Memory B cell (primary cell): ENCODE measurements at places on chromosomes 6 and 20.

GRCh38 chr6:41967312-41968287 is 26.0 kb upstream of the CCND3 start:
- DNase-seq: no peak
- H3K27ac ChIP-seq: no peak overlapping the region
- H3K36me3 ChIP-seq: peaks cover 11% of the 10 kb centered on the region
- no peak overlapping the region for H3K4me3 ChIP-seq
- H3K4me1 ChIP-seq: peaks cover 23% of the 10 kb centered on the region

DNA sequence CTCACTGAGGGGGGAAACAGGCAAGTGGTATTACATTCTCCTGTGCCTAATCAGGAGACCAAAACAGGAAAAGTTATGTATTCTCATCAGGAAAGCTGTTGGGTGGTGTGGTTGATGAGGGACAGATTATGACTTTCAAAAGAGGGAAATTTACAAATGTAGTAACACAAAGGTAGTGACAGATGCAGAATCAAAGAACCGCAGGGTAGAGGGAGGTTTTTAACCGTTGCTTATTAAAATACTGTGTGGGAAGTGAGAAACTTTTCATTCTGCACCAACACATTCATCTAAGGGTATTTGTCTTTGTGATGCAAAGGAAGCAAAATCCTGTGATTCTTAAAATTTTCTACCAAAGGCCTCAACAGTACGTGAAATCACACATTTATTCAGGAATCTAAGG is 288.2 kb upstream of the MAN1A1 start:
- H3K36me3 ChIP-seq: no peaks in the 10 kb centered on the region
- DNase-seq: no peak
- H3K4me3 ChIP-seq: no peak overlapping the region
- no peaks in the 10 kb centered on the region for H3K4me1 ChIP-seq
- H3K27me3 ChIP-seq: no peaks in the 10 kb centered on the region

DNA sequence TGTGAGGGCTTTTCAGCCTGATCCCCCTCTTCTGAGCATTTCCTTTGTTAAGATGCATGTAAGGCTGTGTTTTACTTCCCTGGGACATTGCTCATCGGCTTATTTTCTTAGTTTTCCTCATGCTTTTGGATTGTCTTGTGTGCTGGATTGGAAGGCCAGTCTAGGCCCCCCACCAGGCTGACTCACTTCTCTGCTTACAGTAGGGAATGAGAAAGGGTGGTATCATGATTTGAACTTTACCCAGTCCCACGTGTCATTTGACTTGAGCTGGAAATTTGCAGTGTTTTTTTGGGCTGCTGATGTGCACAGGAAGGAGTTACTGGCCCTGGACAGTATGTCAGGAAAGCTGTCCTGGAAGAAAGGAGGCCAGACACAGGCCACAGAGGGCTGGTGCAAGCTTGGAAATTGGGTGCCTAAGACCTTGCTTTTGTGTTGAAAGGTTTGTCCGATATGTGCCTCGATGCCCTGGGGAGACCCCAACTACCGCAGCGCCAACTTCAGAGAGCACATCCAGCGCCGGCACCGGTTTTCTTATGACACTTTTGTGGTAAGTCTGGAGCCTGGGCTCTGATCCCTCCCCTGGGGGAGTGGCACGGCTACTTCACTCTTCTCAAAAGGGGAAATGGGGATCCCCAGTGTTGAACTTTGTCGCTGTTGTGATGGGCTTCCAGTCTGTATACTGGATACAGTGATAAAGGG is 12.8 kb downstream of the RNF114 start:
- H3K4me1 ChIP-seq: no peaks in the 10 kb centered on the region
- H3K4me3 ChIP-seq: no peak overlapping the region
- no peak for DNase-seq
- H3K36me3 ChIP-seq: peaks cover 38% of the 10 kb centered on the region

- peaks cover 28% of the 10 kb centered on the region for H3K4me1 ChIP-seq
- no peak overlapping the region for H3K27ac ChIP-seq
- H3K27me3 ChIP-seq: no peaks in the 10 kb centered on the region
- H3K4me3 ChIP-seq: no peak overlapping the region
- peaks cover 36% of the 10 kb centered on the region for H3K36me3 ChIP-seq
Observed at GRCh38 chr6:71294121-71294523, 5.5 kb downstream of the OGFRL1 start.

DNA sequence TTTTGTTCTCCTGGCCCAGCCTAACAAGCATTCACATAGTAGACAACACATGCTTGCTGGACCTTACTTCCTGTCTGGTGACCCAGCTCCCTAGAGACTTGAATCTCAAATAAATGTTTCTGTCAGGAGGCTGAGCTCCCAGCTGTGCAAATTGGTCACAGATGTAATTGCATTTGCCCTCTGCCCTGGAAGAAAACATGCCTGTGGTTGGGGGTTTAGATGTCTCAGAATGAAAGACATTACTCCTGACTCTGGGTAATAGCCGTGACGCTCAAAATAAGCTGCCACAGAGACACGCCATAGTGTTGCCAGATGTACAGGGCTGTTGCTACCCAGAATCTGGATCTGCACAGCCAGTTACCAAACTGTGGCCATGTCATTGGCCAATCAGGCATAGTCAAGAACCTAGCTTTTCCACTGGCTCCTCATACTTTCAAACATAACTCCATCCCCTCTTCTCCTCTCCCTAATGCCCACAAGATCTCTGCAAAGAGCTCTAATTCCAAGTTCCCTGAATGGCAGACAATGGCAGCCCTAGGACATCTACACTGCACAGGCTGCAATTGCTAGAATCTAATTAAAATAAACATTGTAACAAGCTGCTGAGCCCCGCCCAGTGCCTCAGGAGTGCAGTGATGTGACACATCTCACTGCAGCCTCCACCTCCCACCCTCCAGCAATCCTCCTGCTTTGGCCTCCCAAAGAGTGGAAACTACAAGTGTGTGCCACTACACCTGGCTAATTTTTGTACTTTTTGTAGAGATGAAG is 32.8 kb upstream of the GMPR start:
- H3K36me3 ChIP-seq: no peaks in the 10 kb centered on the region
- H3K27ac ChIP-seq: peak overlapping the region; percentile 91
- H3K27me3 ChIP-seq: peaks cover 9% of the 10 kb centered on the region
- H3K4me3 ChIP-seq: peak overlapping the region; percentile 39
- peaks cover 15% of the 10 kb centered on the region for H3K4me1 ChIP-seq

- no peak overlapping the region for H3K27ac ChIP-seq
- H3K4me3 ChIP-seq: no peak overlapping the region
- no peaks in the 10 kb centered on the region for H3K4me1 ChIP-seq
- no peak for DNase-seq
- peaks cover 25% of the 10 kb centered on the region for H3K36me3 ChIP-seq
- H3K27me3 ChIP-seq: no peaks in the 10 kb centered on the region
Observed at GRCh38 chr6:41132254-41132653, 21.9 kb downstream of the TREML1 start.

- H3K36me3 ChIP-seq: peaks cover 22% of the 10 kb centered on the region
- H3K4me1 ChIP-seq: peaks cover 10% of the 10 kb centered on the region
- peak overlapping the region; percentile 99 for H3K27ac ChIP-seq
- peak overlapping the region; percentile 99 for H3K4me3 ChIP-seq
- peaks cover 2% of the 10 kb centered on the region for H3K27me3 ChIP-seq
- DNase-seq: no peak
Observed at GRCh38 chr20:43458422-43458924, 777 bp downstream of the SRSF6 start.

DNA sequence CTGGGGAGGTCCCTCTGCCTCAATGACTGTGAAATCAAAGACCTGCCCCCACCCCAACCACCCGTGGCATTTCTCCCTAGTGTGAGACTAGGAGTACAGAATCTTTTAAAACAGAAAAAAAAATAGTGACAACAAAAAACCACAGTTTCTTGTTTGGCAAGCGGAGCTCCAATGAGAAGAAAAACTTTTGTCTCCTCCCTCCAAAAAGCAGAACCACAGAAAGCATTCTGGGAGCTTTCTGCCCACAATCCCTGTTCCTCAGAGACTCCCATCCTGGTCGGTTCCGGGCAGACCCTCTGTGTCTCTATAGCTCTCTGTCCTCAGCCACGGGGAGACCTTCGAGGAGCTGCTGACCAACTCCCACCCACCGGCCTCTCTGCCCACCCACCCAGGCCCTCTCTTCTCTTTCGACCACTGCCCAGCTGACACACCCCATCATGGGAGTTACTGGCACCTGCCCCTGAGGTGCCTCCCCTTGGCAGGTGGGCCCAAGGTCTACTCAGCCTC is 4.9 kb downstream of the PREX1 start:
- no peaks in the 10 kb centered on the region for H3K27me3 ChIP-seq
- H3K4me3 ChIP-seq: peak overlapping the region; percentile 95
- H3K36me3 ChIP-seq: peaks cover 10% of the 10 kb centered on the region
- H3K27ac ChIP-seq: peak overlapping the region; percentile 93
- DNase-seq: no peak

DNA sequence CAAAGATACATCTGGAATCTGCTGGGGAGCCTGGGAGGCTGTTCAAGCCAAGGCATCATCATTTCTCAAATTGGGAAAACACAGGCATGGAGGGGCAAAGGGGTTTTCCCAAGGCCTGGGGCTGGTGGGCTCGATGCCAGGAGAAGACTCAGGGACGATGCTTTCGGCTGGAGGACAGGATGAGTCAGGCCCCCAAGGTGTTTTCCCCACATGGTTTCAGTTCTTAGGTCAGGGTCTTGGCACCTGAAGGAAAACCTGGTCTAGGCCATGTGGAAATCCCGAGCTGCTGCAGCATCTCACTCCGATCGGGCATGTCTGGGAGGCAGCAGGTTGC is 348.1 kb downstream of the CDC5L start:
- peaks cover 2% of the 10 kb centered on the region for H3K27me3 ChIP-seq
- DNase-seq: no peak
- no peak overlapping the region for H3K27ac ChIP-seq
- H3K4me3 ChIP-seq: no peak overlapping the region
- H3K36me3 ChIP-seq: no peaks in the 10 kb centered on the region
- H3K4me1 ChIP-seq: peaks cover 2% of the 10 kb centered on the region

GRCh38 chr20:52425253-52425652 is 233.7 kb upstream of the ZFP64 start:
- H3K4me1 ChIP-seq: no peaks in the 10 kb centered on the region
- no peak overlapping the region for H3K4me3 ChIP-seq
- no peak for DNase-seq
- no peak overlapping the region for H3K27ac ChIP-seq
- H3K36me3 ChIP-seq: peaks cover 3% of the 10 kb centered on the region

DNA sequence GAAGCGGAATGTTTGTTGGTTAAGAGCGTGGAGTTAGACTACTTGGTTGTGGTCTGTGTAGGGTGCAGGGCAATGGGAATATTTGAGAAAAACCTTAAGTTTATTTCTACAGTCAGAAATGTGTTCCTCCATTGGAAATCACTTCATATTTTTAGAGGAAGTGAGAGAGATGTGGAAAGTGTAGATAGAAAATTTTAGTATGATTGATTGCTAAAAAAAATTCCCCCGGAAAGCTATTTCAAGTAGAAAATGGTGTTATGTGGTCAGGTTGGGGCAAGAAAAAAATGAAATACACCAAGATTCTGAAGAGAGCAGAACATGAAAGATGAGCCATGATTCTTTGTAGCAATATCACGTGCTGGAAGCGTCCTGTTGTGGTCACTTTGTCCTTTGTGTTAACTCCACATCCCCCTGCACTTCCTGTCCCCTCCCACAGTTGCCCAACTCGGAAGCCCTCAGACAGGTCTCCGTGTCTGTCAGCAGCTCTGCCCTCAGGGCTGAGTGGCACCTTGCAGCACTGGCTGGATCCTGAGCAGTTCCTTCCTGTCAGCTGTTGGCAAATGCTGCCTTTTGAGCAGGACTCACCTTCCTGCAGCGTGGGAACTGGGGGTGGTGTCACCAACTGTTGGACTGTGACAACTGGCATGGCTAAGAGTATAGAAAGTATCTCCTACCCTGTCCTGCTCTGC is 137.5 kb upstream of the SLC24A3 start:
- H3K36me3 ChIP-seq: no peaks in the 10 kb centered on the region
- no peak overlapping the region for H3K4me3 ChIP-seq
- peaks cover 6% of the 10 kb centered on the region for H3K27me3 ChIP-seq
- DNase-seq: no peak
- no peak overlapping the region for H3K27ac ChIP-seq

GRCh38 chr20:1803061-1803931 is 91.9 kb upstream of the SIRPA start:
- H3K4me1 ChIP-seq: peaks cover 24% of the 10 kb centered on the region
- no peaks in the 10 kb centered on the region for H3K36me3 ChIP-seq
- H3K27ac ChIP-seq: peak overlapping the region; percentile 90

- H3K36me3 ChIP-seq: no peaks in the 10 kb centered on the region
- no peak for DNase-seq
- no peak overlapping the region for H3K4me3 ChIP-seq
- no peak overlapping the region for H3K27ac ChIP-seq
- no peaks in the 10 kb centered on the region for H3K4me1 ChIP-seq
Observed at GRCh38 chr20:39164642-39165041, 202.5 kb downstream of the DHX35 start.

GRCh38 chr6:83889621-83890020 is 30.1 kb downstream of the CYB5R4 start:
- no peak for DNase-seq
- no peak overlapping the region for H3K4me3 ChIP-seq
- peaks cover 26% of the 10 kb centered on the region for H3K4me1 ChIP-seq
- peaks cover 9% of the 10 kb centered on the region for H3K36me3 ChIP-seq
- H3K27me3 ChIP-seq: no peaks in the 10 kb centered on the region

DNA sequence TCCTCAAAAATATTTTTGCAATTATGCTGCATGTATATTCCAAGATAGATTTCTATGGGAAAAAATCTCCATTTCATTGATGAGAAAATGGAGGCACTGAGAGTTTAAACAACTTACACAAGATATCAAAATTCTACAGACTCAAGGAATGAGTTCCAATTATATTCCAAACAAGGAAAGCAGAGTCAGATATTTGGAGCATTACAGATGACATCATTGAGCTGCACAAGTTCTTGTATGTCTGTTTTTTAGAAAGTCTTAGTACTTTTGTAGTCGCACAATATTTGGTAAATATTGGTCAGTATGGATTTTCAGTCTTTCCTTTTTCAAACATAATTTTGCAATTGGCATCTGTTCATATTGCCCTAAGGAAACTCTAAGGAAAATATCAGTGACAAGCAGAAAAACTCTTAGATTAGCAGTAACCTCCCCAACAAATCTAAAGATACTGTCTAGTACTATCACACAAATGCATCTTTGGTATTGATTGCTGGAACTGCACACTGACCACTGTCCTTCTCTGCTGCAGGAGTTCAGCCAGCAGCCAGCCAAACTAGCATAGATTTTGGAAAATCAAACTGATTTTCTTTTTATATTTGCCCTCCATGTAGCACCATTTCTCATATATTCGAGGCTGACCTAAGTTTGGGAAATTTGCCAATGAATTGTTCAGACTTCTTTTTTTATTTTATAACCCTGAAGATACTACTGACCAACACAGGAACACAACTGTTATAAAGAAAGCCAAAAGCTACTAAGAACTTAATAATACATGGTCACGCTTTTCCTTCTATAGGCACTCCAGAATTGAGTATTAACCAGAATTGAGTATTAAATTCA is 51.7 kb upstream of the TBX18 start:
- no peaks in the 10 kb centered on the region for H3K36me3 ChIP-seq
- no peak overlapping the region for H3K27ac ChIP-seq
- no peaks in the 10 kb centered on the region for H3K27me3 ChIP-seq
- H3K4me1 ChIP-seq: no peaks in the 10 kb centered on the region
- no peak overlapping the region for H3K4me3 ChIP-seq
- DNase-seq: no peak

- no peaks in the 10 kb centered on the region for H3K36me3 ChIP-seq
- no peak overlapping the region for H3K4me3 ChIP-seq
- no peak for DNase-seq
- H3K4me1 ChIP-seq: no peaks in the 10 kb centered on the region
Observed at GRCh38 chr6:64477391-64477790, 841.8 kb downstream of the PHF3 start.

GRCh38 chr6:158661156-158661685 is 11.4 kb downstream of the SYTL3 start:
- H3K27me3 ChIP-seq: no peaks in the 10 kb centered on the region
- DNase-seq: no peak
- H3K36me3 ChIP-seq: no peaks in the 10 kb centered on the region
- H3K4me3 ChIP-seq: no peak overlapping the region
- no peak overlapping the region for H3K27ac ChIP-seq
